Activated CD4-positive, alpha-beta T cell treated with anti-CD3 and anti-CD28 coated beads, Interleukin-2, amount 10 ng/mL, durations not matched to agents 7 days and 5 days (primary cell): ENCODE measurements at places on chromosomes 12 and 14.
A peak's percentile ranks its signal among the peaks of the same experiment; 100 is the strongest.

DNA sequence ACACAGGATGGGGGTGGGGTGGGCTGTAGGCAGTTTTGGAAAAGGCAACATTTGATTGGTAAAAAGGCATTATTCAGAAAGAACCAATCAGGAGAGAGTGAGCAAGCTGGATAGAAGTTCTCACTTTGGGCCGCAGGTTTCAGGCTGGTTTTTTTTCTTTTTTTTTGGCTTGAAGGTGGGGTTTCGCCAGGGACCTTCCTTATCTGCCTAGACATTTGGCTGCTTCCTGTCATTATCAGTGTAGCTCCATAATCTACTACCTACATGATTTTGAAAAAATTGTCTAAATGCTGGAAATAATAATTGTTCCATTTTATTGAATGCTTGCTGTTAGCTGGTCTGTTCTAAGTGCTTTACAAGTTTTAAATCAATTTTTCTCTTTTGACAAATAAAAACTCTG is 649.0 kb downstream of the TMTC2 start:
- DNase-seq = no peak

DNA sequence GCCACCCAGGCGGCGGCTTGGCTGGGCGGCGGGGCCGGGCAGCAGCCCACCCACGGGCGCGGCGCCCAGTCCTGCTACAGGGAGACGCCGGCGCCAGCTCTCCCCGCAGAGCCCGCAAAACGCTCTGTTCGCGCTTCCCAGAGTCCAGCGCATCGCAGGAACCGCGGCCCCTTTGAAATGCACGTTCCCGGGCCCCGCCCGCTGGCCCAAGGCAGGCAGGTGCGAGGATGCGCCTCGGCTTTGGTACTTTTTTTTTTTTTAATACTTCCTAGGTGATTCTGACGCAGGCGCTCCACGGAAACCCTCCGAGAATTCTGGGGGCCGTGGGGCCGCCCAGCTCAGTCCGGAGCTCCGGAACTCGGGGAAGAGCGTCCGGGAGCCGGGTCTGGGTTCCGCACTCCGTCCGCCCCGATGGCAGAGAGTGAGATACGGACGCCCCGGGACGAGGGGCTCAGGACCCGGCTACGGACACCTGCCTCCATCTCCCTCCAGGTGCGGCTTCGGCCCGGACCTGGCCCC is 483 bp downstream of the POC1B start:
- peak; percentile 41 for DNase-seq

GRCh38 chr14:60655119-60655897 is 6.0 kb upstream of the SIX1 start:
- no peak for DNase-seq

- DNase-seq = no peak
These were observed 12.7 kb downstream of the OLR1 start for GRCh38 chr12:10159280-10159679.

DNA sequence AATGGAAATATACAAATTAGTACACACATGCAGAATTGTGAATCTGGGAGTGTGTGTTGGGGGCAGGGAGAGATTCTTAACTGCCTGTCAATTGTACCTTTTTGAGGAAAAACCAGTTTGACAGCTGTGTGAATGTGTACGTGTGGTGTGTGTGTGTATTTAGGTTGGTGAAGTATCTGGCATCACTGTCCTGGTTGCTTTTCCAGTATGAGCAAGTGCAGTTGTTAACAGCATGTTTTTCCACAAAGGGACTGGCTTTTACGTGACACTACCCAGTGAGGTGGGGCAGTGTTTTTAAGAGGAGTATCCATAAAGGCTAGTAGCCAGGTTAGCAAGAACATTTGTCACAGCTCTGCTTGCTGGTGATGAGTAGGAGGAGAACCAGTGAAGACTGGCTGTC is 56.1 kb downstream of the DAAM1 start:
- no peak for DNase-seq

- no peak for DNase-seq
These were observed 1.1 kb downstream of the CPNE6 start for GRCh38 chr14:24072436-24072835.

- no peak for DNase-seq
These were observed 160.4 kb upstream of the NOS1 start for GRCh38 chr12:117521867-117522266.

GRCh38 chr14:60735416-60735815 is 855 bp downstream of the MNAT1 start:
- no peak for DNase-seq

GRCh38 chr12:41743835-41744234 is 400.8 kb downstream of the GXYLT1 start:
- DNase-seq = no peak

DNA sequence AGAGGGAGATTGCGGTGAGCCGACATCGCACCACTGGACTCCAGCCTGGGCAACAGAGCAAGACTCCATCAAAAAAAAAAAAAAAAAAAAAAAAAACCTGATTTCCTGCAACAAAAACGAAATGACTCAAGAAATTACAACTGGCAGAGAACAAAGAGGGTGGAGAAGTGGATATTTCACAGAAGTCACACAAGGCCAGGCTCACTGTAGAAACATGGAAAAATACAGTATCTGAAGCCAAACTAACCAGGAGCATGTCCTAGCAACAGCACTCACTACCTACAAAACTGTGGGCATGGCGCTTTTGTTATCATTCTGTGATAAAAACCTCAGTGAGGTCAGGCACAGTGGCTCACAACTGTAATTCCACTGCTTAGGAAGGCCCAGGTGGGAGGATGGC is 11.7 kb upstream of the MMP17 start:
- DNase-seq = no peak

GRCh38 chr14:99807413-99808153 is 14.4 kb downstream of the EML1 start:
- DNase-seq = no peak

DNA sequence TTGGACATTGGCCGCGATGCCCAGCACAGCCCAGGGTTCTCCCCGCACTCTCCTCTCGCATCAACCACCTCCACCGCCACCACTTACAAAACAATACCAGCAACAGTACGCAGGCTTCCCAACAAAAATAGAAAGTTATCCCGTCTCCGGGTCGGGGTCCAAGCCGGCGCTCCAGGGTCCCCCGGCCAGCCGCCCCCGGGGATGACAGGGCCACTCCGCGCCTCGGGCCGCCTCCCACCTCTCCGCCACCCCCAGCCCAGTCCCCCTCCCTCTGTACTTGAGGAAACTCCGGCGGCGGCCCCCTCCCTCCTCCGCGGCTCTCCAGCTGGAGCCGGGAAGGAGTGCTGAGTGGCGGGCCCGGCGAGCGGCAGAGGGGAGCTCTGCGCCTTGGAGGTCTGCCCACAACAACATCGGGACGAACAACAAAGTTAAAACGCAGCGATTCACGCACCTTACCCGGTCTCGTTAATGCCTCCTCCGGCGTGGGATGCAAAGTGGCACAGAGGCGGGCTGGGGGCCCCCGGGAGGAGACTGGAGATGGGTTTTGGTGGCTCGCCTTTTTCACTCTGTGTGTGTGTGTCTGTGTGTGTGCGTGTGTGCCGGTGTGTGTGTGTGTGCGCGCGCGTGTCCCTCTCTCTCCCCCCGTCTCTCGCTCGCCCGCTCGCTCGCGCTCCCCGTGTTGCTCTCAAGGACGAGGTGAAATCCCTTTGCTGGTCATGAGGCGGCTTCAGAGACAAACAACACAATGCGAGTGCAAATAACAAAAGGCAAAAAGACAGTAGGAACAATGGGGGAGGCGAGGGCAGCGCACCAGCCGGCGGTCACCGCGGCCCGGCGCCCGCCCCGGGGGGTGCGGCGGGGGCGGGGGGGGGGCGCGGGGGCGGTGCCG is 386.8 kb downstream of the BCAT1 start:
- DNase-seq = no peak

DNA sequence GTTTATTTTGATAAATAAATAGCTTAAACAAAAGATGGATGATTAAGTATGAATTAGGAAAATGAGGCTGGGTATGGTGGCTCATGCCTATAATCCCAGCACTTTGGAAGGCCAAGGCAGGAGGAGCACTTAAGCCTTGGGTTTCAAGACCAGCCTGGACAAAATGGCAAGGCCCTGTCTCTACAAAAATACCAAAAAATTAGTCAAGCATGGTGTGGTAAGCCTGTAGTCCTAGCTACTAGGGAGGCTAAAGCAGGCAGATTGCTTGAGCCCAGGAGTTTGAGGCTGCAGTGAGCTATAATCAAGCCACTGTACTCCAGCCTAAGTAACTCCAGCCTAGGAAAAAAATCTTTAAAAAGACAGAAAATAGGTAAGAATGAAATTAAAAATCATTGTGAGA is 96.0 kb downstream of the BCL2L14 start:
- DNase-seq = no peak

- peak; percentile 7 for DNase-seq
These were observed 89.2 kb downstream of the KCNK10 start for GRCh38 chr14:88233915-88234314.

- DNase-seq = no peak
These were observed 10.3 kb upstream of the ISM2 start for GRCh38 chr14:77508876-77509275.

GRCh38 chr12:109822951-109823411 is 10.2 kb downstream of the TRPV4 start:
- no peak for DNase-seq
